ENCODE measurements at places on chromosomes 2 and 18.
A peak's percentile ranks its signal among the peaks of the same experiment; 100 is the strongest.

- DNase-seq = no peak
Observed at GRCh38 chr2:153476491-153476815, 2.1 kb downstream of the RPRM start.

GRCh38 chr18:10032331-10033015, 118.7 kb downstream of the VAPA start:
- DNase-seq = no peak

DNA sequence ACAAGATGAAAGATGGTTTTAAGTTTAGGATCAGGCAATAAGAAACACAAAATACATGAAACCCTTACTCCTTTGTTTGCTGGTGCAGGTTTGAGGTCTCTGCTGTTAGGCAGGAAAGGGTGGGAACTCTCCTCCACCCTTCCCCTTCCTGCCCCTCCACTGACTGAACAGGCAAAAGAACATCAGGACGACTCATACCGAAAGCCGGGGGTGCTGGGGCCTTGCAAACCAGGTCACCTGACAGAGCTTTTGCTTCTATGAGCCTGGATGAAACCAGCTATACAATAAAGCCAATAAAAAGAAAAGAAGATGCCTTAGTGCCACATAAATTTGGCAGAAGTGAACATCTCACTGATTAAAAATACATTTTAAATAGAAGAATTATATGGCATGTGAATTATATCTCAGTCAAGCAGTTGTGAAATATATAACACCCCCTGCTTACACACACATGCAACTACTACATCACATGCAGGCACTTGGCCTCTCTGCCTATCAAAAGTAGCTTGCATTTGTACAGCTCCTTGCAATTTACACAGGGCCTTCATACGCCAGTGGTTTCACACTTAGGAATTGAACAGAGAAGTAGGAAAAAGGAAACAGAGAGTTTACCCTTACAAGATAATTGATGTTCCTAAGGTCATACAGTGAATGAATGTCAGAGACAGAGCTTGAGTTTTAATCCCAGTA, 215.1 kb upstream of the TRIB2 start:
- DNase-seq = no peak

GRCh38 chr2:167946441-167946841, 301.0 kb downstream of the STK39 start:
- no peak for DNase-seq

DNA sequence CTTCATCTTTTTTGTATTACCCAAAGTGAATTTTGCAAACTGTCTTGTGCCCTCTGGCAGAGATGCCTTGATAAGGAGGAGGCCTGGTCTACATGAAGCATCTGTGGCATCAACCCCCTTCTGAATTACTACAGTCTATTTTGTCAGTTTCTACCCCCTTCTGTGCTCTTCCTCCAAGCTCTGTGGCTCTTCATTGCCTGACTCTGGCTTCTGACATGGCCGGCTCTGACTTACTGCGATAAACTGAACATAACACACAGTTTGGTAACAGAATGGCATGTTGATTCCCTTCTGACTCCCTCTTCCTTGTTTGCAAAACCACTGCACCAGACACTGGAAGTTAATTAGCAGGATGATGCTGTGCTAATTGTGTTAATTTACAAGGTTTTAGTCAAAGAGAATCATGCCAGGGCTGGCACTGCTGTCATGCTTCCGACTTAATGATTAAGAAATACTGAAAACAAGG, 122.5 kb downstream of the FIGN start:
- no peak for DNase-seq

DNA sequence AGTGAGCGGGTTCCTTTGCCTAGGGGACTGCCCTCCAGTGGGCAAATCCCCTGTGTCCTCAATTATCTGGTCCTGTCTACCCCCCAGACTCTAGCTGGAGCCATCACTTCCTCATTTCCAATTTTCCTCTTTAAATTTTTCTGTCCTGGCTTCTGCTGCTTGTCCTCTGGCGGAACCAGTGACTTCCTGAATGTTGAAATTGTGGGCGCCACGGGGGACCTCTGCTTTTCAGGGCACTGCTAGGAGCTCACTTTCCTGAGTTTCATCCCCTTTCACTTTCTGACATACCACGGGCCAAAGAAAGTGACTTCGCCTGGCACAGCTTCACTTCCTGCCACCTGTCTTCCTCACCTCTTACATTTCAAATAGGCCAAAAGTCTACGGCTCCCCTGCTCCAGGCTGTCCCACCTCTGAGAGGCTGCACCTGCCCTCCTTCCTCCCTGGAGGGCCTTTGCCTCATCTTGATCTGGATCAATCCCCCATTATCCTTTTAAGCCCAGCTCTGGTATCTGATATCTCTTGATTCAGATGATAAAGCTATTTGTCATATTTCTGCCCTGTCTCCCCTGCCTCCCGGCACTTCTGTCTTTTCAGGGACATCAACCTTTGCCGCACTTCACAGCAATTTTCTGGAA, 1.4 kb upstream of the MARCO start:
- no peak for DNase-seq

DNA sequence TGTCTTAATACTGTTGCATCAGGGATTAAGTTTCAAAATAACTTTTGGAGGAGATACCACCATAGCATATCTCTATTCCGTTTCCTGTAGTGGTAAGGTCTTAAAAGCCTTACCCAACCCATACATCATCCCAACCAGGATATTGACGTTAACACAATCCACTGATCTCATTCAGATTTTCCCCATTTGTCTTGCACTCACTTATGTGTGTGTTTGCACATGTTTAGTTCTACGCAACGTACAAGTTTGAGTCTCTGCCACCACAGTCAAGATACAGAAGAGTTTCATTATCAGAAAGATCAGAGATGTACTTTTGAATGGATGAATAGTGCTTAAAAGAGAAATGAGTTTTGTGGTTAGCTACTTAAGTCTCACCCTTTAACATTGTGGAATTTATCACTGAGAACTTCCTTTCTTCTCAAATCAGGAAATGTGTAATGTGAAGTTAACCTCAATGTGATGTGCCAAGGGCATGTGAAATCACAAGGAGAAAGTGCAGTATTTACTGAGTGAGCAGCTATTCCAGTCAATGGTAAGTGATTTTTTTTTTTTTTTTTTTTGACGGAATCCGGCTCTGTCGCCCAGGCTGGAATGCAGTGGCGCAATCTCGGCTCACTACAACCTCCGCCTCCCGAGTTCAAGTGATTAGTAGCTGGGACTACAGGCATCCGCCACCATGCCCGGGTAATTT, 69.2 kb upstream of the EPHA4 start:
- DNase-seq = peak; percentile 59

- no peak for DNase-seq
Observed at GRCh38 chr2:113278073-113278741, 514 bp downstream of the PAX8 start.

DNA sequence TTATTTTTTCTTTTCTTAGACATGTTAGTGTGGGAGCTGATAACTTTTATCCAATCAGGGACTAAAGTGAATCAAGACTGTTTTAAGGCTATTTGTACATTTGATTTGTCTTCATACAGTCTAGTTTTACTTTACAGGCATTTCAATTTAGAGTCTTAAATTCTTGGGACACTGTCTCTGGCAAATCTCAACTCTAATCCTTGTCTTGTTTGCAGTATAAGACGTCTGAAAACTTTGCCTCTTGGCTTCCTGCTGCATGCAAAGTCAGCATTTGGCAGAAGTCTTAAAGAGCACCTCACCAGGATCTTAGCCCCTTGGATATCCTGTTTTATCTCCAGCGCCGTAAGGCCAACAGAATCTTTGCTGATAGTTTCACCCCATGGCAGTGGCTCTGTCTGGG, 30.3 kb downstream of the SPOPL start:
- DNase-seq = no peak

GRCh38 chr18:13611142-13611600, 115.2 kb downstream of the FAM210A start:
- DNase-seq = peak; percentile 13

GRCh38 chr2:108236676-108237335, 3.0 kb upstream of the SULT1C3 start:
- DNase-seq = no peak

- DNase-seq = no peak
Observed at GRCh38 chr2:74735564-74735963, 81.5 kb downstream of the SEMA4F start.

- DNase-seq = no peak
Observed at GRCh38 chr2:61911510-61911909, 6.0 kb downstream of the COMMD1 start.

DNA sequence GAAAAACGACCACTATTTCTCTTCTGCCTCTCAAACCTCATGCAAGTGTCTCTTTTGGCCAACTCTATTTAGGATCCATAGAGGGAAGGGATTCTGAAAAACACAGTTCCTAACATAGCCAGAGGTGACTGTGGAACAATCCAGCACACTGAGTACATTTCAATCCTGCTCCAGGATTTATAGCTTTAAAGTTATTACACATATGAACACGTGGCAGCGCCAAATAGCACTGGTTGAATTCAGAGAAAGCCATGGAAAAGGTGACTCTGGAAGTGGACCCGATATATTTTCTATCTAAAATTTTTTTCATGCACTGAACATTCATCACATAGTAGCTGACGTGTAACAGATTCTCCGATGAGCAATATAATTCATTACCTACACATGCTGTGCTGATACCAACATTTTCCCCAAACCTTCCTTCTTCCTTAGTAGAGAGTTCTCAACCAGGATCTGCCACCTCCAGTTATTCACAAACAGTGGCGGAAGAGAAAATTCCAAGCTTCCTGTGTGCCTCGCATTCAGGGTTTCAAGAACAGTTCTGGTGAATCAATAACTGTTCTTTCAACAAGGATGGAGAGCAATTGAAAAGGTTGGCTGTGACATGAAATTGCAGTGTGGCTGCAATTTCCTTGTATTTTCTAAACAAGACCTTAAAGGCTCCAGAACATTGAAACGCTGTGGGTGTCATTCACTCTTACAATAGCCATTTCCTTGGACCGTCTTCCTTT, 25.7 kb upstream of the TTR start:
- no peak for DNase-seq

GRCh38 chr18:65235966-65236624, 514.7 kb upstream of the CDH7 start:
- peak; percentile 4 for DNase-seq

DNA sequence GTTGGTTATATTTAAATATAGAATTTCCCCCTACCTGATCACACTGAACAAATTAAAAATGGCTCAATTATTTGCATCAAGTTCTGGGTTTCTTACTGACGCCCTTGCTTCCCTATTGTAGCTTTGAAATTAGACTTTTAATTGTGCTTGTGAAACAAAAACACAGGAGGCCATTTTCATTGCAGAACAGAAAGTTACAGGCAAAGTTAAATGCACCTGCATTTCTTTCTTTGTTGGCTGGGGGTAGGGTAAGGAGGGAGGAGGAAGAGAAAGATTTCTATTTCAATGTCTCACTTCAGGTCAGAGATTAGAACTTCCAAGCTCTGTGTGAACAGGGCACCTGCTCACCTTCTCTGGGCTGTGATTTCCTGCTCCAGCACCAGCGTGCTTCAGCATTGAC, 199.6 kb downstream of the BCL11A start:
- DNase-seq = no peak

- DNase-seq = no peak
Observed at GRCh38 chr2:33011941-33012340, 65.2 kb downstream of the LTBP1 start.

- peak; percentile 74 for DNase-seq
Observed at GRCh38 chr2:64404002-64404731, 49.8 kb upstream of the LGALSL start.

DNA sequence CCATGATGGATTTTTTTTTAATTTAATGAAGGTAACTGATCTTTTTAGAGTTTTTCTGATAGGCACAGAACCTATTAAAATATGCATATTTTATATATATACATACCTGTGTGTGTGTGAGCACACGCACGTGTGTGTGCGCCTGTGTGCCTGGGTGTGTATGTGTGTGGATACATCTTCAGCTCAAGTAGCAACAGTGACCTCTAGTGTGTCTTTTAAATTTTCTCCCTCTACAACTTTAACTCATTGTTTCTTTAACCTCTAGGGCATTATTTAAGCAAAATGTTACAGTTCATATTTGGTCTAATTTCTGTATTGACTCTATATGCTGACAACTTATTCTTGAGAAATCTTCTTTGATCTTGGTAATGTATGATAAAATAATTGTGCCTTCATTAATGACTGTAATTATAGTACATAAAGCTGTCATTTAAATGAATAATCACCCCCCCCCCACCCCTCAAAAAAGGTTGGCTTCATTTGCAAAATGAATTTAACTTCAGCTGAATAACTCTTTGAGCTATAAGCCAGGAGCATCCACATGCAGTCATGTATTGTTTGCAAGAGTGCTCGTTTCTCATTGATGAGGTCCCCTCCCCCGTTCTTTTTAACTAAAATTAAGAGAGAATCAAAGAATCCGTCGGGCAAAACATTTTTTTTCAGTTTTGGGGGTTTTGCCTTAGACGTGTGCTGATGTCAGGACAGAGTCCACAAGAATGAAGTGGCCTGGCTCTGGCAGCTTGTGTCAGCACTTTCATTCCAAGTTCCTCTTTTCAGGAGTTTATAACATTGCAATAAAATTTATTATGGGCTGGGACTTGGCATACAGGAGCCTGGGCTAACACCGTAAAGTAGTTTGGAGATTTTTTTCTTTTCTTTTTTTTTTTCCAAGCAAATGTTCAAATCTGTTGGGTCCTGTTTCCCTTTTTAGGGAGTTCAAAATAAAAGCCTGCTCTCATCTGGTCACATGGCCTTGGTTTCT, 80.0 kb downstream of the ETAA1 start:
- DNase-seq = peak; percentile 16

DNA sequence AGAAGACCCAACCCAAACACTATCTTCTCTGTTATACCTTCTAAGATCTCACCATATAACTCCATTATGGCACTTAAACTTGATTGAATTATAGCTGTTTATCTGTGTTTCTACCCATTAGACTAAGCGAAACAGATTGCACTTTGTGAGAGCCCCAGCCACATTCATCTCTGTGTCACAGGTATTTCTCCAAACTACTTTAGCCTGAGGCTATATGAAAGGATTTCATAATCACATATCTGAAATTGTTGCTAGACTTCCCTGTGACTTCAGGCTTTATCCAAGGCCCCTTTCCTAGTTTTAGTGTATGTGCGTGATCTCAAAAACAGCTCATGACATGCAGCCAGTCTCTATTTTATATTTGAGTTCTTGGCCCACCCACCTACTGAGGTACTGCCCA, 745.0 kb upstream of the ACVR2A start:
- no peak for DNase-seq

GRCh38 chr2:232911712-232912277, 41.7 kb downstream of the SNORC start:
- DNase-seq = no peak

GRCh38 chr2:30398084-30398873, 48.8 kb upstream of the LCLAT1 start:
- no peak for DNase-seq

- no peak for DNase-seq
Observed at GRCh38 chr18:23584019-23584983, 2.0 kb downstream of the NPC1 start.

DNA sequence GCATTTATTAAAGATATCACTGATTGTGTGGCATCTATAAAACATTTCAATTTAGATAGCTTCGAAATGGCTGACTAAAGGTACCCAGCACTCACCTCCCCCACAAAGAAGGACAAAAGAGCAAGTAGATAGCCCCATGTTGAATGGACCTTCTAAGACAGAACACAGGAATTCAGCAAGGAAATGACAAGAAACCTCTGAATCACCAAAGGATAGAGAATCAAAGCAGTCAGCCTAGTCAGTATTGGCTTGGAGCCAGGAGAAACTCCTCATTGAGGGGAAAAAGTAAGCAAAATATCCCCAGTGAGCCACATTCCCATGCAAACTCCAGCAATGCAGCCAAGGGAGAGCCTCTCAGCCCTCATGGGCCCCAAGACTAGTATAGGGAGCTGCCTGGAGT, 113.7 kb downstream of the BARD1 start:
- no peak for DNase-seq
